ENCODE measurements at places on chromosomes 2 and 18.

DNA sequence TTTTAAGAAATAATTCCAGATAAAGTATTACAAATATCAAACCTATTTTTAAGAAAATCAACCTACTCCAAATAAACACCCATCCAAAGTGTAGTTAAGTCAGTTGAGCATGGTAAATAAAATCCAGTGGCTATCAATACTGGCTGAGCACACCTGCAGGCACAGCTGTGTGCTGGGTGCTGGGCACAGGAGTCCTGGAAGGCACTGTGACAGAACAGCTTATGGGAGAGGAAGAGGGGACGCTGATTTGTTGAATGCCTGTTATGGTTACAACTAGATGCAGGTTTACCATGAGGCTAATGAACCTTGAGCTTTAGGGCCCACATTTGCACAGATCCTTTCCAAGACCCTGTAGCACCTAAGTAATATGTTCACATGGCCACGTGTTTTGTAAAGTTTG, 202.7 kb downstream of the MTX2 start:
- DNase-seq = no peak

GRCh38 chr2:98485453-98485755, 40.7 kb downstream of the INPP4A start:
- no peak for DNase-seq

- no peak for DNase-seq
Measured at GRCh38 chr18:62784966-62785413, 69.6 kb downstream of the PHLPP1 start.

DNA sequence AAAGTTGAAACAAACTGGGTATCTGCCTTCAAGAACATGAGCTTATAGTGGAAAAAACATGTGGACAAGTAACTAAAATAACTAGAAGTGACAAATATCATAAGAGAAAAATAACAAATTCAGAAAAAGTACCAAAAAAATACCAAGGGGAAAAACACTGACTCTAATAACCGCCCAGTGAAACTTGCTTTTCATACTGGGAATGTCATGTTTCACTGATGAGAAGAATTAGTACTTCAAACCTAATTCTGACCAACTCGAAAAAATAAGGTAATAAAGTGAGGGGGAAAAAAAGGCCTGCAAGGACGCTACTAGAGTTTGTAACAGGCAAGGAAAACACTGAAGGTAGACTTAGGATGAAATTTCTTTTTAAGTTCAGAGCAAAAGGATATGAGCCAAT, 83.6 kb downstream of the RTTN start:
- no peak for DNase-seq

GRCh38 chr2:46117994-46118393, 179.2 kb upstream of the EPAS1 start:
- DNase-seq = no peak

DNA sequence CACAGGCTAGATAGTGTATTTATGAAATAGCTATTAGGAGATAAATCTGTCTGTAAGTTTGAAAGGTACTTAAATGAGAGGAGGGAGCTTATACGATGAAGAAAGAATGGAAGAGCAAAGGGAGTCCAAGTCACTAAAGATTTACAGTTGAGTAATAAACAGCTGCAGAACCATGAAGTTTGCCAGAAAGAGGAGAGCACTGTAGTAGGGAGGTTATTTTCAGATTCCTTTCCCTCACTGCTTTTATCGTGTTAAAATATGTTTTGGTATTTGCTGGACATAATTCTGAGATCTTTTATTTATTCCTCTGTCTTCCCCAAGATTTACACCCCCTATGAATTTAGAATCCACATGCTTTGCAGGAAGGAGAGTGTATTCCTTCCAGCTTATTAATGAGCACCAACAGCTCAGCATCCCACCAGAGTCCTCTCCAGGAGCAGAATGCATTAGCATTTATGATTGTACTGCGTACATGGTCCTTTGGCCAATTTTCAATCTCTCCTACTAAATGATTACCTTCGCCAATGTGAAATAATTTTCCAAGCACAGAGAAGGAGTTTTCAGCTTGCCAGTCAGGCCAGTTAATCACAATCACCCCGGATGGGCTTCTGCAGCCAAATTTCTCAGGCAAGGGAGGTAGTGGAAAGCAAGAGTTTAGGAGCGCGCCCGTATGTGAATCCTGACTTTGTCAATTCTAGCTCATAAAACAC, 297.0 kb downstream of the NBAS start:
- no peak for DNase-seq

DNA sequence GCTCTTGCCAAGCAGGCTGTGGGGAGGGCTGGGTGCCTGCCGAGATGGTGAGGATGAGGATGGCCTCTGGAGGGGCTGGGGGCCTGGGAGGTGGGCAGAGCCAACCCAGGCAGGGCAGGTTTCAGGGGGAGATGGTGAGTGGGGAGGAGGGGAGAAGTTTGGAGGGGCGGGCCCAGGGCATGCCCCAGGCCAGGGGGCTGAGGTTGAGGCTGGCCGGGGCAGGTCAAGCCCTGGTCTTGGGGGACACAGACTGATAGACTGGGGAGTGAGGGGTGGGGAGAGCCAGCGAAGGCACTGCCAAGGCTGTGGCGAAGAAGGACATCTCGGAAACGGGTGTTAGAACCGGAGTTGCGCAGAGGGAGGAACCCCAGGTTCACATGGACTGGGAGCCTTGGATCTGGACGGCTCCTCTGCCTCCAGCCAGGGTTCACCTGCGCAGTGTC, 12.6 kb downstream of the CAPN10 start:
- DNase-seq = no peak

GRCh38 chr2:147916723-147917122, 71.9 kb downstream of the ACVR2A start:
- DNase-seq = no peak

DNA sequence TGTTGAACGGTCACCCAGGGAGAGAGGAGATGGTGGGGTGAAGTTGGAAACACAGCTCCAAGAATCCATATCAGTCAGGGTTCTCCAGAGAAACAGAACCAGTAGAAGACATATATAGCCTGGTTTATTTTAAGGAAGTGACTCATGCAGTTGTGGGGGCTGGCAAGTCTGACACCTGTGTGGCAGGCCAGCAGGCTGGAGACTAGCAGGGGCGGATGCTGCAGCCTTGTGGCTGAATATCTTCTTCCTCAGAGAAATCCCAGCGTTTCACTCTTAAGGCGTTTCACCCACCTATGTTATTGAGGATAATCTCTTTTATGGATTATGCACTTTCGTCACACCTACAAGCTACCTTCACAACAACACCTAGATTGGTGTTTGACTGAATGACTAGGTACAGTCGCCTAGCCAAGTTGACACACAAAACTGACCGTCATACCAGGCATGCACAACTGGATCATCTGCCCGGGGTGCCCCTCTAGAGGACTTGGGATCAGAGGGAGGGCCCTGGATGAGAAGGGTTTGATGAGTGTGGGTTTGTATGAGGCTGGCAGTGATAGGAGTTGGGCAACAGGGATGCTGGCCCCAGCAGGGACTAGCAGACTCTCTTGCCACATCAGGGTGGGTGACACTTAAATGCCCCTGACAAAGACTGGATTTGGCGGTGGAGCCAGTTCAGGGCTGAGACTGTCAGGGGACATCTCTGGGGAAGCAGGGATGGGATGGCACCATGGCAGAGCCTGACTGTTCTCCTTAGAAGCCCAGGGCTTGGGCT, 23.4 kb downstream of the MROH2A start:
- no peak for DNase-seq

DNA sequence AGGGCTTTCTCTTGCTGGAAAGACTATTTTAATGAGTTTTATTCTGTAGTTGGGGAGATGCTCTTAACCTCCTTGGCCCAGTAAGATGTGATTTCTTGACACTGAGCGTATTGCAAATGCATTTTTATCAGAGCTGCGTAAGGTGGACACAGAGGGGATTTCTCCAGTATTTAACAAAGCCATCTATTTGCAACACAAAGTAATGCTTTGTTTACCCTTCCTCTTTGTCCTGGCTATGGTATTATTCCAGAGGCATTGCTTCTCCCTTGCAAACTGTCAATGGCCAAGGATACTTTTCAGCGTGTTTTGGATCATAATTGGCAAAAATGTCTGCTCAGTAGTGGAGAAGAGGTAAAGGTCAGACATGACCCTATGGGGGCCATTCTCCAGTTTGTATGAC, 90.8 kb upstream of the PIK3C3 start:
- no peak for DNase-seq

DNA sequence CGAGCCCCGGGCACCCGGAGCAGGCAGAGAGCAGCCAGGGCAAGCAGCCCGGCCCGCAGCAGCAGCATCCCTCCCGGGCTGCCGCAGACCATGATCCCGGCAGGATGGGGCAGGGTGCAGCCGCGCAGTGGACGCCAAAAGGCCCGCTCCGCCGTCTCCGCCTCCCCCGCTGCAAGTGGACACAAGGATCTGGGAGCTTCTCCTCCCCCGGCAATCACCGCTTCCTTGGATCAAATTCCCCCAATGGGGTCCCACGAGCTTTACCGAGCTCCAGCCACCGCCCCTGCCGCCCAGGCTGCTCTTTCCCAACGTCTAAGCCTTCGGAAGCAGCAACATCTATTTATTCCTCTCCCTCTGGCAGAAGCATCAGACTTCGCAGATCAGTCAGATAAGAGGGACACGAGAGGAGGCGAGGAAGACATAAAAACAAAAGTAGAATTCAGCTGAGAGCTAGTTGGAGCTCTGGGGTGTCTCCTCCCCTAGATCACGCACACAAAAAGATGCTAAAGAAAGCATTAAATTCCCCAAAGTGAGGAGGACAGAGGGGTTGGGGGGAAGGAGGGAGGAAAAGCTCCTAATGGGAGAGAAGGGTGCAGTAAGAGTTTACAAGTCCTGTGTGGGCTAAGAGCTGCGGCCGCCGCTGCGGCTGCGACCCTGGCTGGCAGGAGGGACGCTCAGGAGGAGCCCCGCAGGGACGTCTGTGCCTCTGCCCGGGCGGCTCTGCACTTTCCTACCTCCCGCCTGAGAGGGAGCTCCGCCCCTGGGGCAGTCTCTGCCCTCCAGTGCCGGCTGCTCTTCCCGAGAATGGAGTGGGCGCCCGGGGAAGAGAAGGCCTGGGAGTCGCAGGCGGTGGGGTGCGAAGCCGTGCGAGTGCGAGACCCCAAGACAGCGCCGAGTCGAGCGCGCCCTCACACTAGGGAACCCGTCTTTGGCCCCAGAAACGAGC, at the start of gene FRZB:
TSS of gene FRZB (minus strand) at position 177 of the 946 bp plus-strand sequence. CDS start at position 92, 85 bp downstream.
- DNase-seq = peak; percentile 67

DNA sequence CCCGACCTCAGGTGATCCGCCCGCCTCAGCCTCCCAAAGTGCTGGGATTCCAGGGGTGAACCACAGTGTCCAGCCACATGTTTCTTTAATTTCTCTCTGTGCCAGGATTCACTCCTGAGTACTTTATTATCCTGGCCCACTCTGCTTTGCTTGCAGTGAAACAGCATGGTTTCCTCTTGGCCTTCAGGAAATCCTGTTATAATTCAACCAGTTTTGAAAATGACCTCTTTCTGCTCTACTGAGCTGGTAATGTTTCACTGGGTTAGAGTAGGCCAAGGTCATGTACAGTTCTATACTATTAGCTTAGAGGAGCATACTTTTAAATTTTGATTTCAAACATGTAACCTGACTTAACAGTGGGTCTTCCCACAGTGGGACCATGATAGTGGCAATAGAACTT, 90.6 kb upstream of the PELI1 start:
- DNase-seq = no peak

- no peak for DNase-seq
Measured at GRCh38 chr2:112836163-112836560, 417 bp downstream of the IL1B start.

DNA sequence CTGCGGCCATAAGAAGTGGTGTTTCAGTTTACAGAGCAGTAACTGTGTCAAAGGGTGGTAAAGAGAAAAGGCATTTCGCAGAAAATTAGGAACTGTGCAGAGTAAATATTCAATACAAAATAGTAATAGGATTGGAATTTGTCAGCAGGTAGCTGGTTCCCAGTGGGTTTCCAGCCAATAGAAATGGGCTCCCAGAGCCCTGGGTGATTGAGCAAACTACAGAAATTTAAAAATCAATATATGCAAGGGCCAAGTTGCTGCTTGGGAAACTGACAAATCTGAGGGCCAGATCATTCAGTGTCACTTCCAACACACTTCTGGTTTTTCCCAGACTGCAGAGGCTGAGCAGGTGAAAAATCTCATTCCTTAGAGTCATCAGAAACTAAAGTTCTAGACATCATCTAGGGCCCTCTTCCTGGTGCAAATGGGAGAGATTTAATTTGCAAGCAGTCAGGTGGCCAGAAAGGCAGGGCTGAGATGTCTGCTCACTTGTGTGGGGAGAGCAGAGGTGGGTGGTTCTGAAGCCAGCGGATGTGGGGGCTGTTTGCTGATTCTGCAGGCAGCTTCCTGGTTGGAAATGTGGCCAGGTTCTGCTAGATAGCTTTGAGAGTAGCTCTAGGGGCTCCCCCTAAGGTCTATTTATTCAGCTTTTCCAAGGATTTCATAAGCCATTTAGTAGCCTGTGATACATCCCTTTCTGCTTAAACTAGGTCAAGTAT, 182.4 kb downstream of the NCK2 start:
- DNase-seq = no peak

DNA sequence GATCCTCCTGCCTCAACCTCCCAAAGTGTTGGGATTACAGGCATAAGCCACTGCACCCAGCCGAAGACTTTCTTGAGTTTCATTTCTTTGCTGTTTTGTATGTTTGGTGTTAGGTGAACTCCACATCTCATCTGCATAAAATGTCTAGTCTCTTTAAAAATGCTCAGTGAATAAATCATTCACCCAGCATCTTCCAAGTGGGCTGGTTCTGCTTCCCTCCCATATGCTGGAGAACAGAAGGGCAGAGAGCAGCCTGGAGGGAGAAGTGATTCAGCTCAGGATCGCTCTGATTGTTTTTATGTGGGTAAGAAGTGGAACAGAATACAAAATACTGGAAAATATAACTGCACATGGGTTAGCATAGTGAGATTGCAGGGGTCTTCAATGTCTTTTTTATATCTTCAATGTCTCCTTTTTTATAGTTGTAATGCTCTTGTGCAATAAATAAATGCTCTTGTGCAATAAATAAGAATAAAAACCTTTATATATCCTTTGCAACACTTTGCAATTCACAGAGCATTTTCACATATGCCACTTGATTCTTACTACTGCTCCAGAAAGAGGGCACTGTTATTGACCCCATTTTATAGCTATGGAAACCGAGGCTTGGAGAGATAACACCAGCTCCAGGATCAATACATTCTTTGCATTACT, 253.0 kb upstream of the NCKAP5 start:
- DNase-seq = no peak

DNA sequence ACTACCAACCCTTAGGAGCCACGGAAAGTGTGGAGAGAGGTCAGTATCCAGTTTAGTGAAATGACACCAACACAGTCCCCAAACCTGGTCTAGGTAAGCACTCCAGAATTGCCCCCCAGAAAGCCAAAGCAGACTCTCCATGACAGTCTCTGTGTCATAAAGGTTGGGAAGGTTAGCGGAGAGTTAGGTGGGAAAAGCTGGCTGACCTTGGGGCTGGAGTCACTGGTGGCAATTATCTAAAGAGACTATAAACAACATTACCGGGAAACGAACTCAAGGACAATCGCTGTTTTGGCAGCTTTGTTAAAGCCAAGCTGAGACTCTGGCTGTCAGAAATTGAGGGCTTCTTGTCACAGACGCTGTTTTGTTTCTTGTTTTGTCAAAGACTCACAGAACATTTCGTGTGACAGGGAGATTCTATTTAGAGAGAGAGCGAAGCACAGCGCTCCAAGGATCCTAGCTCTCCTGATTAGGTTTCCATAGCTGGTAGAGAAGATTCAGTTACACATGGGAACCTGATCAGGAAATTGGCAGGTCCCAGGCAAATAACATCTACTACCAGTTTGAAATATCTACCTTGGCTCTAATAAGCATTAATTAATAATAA, 111.3 kb downstream of the LNPK start:
- no peak for DNase-seq

Measured in ELF-1 (cell line).